ENCODE measurements at places on chromosomes 16 and 17.
A peak's percentile ranks its signal among the peaks of the same experiment; 100 is the strongest.

- DNase-seq, result peak; percentile 82
Measured at GRCh38 chr17:1882836-1883235, 53.0 kb downstream of the RPA1 start.

DNA sequence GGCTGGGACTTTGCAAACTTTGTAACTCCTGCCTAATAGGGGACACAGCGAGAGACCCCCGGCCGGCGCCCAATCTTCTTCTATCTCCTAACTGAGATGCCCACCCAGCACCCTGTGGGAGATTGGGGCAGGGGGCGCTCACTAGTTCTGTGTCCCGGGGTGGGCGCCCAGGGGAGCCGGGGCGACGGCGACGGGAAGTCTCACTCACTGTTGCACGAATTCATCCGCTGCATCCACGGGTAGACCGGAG, 3.9 kb upstream of the HOXB5 start:
- no peak for DNase-seq

- no peak for DNase-seq
Measured at GRCh38 chr17:76193591-76193990, 46.7 kb downstream of the RNF157 start.

DNA sequence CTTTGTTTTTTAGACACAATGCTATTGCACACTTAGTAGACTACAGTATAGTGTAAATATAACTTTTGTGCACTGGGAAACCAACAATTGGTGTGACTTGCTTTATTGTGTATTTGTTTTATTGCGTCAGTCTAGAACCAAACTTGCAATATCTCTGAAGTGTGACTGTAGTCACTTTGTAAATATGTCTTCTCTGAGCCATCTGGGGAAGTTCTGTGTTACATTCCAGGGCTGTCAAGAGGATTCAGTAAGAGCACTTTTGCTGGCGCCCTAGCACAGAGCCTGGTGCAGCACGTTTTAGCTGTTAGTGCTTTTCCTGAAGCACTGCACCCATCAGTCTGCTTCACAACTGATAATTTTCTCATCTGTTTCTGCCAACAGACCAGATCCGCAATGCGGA, 73.2 kb downstream of the NT5M start:
- no peak for DNase-seq

DNA sequence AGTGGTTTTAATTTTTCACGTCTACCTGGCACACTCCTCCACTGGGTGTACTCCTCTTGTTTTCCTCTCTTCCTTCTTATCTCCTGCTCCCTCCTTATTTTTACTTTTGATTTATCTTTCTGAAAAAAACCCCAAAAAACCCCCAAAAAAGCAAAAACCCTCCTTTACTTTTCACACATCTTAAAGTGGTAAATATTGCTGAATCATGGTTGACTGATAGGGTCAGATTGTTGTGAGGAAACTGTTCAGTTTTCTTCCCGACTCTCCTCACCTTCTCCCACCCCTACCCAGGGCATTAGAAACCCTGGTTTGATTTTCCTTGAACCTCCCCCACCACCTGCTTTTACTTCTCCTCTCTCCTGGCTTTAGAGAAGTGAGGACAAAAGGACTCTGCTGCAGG, 25.4 kb downstream of the ARHGAP44 start:
- no peak for DNase-seq

DNA sequence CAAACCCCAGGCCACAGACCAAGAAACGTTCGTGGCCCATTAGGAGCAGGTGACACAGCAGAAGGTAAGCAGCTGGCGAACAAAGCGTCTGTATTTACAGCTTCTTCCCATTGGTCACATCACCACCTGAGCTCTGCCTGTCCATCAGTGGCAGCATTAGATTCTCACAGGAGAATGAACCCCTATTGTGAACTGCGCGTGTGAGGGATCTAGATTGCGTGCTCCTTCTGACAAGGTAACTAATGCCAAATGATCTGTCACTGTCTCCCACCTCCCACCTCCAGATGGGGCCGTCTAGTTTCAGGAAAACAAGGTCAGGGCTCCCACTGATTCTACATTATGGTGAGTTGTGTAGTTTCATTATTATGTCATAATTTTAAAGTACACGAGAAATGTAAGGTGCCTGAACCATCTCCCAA, 186.3 kb downstream of the CPPED1 start:
- no peak for DNase-seq

GRCh38 chr16:54291656-54292487, 5.3 kb upstream of the IRX3 start:
- DNase-seq, result peak; percentile 24

DNA sequence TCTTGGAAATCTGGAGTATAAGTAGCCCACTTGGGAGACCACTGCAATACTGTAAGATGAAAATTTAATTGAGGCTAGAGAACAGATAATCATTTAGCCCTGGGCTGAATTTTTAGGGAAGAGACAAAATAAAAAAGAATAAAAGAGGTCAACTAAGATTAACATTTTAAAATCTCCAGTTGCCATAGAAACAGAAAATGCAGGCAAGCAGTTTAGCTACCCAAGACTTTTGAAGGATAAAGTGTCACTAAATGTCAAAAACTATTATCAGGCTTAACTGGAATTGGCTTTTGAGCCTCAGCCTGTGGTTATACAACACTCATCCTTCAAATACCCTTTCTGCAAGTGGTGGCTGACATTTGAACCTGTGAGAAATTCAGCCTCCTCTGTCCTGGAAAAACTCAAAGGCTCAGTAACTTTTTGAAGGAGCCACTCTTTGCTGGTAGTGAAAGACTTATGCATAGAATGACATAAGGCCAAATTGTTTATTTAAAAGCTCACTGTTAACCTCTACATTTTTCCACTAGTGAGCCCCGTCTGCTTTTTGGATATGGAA, 220.7 kb upstream of the KCNJ16 start:
- DNase-seq, result no peak

DNA sequence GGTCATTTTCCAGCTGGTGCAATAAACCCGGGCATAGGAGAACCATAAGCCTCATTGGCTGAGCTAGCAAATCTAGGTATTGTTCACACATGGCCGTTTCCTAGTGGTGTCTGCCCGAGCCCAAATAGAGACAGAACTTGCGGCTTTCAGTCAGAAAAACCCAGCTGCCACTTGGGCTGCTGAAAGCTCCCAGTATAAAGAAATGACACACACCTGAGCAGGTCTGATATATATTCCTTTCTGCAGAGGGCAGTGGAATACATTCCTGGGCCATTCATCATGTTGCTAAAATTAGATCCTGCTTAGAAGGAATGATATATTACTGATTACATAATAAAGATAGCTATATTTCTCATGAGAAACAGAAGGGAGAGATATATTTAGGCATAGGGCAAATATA, 83.9 kb upstream of the IRX5 start:
- peak; percentile 4 for DNase-seq

GRCh38 chr17:76497979-76498875, 3.0 kb downstream of the RHBDF2 start:
- DNase-seq, result peak; percentile 77

DNA sequence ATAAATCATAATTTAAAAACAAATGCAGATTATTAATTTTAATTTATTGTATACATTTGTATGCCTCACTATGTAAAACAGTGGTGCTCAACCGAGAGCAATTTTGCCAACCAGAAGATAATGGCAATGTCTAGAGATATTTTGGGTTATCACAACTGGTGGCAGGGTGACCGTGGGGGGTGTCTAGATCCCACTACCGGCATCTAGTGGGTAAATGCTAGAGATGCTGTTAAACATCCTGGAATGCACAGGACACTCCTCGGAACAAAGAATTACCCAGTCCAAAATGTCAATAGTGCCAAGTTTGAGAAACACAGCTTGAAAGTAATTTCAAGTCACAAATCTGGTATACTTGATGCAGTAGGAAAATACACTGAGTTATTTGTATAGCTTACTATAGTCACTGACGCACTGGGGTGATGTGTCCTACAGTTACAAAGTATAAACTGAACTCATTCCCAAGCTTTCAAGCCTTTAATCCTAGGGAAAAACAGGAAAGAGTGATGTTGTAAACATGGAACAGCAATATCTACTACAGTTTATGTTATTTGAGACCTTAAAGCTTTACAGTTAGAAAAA, 133.5 kb downstream of the BRIP1 start:
- peak; percentile 2 for DNase-seq

DNA sequence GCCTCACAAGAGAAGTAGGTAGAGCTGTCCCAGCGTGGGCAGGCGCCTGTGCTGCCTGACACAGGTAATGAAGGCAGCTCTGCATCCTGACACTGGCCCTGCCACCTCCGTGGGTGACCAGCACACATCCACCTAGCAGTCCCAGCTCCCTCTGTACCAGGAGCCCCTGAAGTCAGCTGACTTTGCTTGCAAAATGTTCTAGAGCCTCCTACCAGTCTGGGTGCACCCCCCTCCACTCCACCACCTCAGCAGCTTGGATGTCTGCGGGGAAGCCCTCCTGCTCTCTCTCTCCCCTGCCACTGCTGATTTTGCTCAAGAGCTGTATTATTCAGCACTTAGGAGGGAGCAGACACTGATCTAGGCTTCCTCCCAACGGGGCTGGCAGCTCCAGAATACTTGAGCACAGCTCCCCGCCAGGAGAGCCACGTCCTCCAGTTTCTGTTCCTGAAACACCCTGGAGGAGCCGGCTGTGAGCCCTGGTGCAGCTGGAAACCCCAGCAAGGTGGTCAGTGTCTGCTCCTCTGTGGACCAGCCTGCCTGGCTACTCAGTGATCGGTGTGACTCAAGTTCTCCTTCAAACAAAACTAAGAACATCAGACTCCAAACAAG, 1.0 kb downstream of the RNF166 start:
- DNase-seq, result no peak

- no peak for DNase-seq
Measured at GRCh38 chr17:29914819-29915537, 15.1 kb downstream of the SSH2 start.

Measured in mesendoderm (in vitro differentiated cells).